ENCODE measurements at places on chromosomes 1 and 21.
A peak's percentile ranks its signal among the peaks of the same experiment; 100 is the strongest.

DNA sequence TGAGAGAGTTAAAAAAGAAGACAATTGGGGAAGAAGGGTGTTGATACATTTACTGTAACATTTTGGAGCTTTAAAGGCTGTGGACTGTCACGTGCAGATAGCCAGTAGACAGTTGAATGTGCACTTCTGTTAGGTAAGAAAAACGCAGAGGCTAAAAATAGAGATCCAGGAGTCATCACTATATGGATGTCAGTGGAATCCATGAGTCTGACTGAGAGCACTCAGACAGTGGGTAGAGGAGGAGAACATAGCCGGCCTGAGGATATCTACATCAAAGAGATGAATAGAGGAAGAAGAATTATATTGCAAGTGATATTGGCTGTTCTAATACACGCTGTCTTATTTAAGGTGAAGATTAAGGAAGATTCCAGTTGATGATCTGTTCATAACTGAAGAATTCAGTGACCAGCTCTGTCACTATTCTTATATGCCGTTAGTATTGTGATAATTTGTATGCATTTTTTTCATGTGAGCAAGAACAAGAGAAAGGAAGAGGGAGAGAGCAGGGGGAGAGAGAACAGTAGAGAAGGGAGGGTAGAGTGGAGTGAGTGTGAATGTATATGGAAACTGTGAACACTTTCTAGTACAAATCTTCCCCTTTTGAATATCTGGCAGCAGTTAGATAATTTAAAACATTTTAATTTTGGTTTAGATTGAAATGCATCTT lies 344.8 kb downstream of the CHRM3 start:
- no peak for DNase-seq

- peak; percentile 12 for DNase-seq
Measured at GRCh38 chr1:67947114-67947513, 103.3 kb downstream of the DIRAS3 start.

GRCh38 chr1:154485910-154486496 lies 16.0 kb upstream of the TDRD10 start:
- no peak for DNase-seq

GRCh38 chr1:209102531-209102930 lies 481.0 kb upstream of the CAMK1G start:
- DNase-seq, result no peak

GRCh38 chr1:236520445-236521005 lies 3.3 kb upstream of the LGALS8 start:
- no peak for DNase-seq

DNA sequence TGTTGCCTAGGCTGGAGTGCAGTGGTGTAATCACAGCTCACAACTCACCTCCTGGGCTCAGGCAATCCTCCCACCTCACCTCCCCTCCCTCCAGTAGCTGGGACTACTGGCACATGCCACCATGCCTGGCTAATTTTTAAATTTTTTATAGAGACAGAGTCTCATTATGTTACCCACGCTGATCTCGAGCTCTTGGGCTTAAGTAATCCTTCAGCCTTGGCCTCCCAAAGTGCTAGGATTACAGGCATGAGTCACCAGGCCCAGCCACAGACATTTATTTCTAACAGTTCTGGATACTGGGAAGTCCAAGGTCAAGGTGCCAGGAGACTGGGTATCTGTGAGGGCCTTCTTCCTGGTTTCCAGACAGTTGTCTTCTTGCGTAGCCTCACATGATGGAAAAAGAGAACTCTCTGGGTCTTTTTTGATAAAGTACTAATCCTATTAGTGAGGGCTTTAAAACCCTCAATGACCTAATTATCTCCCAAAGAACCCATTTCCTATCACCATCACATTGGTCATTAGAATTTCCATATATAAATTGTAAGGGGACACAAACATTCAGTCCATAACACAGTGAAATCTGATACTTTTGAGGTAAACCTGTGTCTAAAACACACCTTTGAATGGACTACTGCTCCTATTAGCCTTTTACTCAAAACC lies 67.9 kb downstream of the PHACTR4 start:
- no peak for DNase-seq

GRCh38 chr21:25967901-25968438 lies 202.6 kb downstream of the APP start:
- no peak for DNase-seq

DNA sequence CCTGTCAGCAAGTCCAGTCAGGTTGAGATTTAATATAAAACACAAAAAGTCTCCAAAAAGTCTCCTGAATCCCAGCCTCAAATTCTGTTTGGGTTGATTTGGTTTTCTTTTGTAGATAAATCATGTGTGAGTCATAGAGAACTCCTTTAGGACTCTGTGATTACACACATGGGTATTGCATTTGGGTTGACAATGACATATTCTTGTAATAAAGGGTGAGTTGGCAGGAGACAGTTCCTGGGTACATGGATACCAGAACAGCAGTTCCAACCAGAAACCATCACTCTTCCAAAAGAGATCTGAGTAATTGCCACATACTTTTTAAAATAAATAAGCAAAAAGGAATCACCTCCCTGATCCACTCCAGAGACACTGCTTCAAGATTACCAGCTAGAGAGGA lies 8.9 kb downstream of the CR2 start:
- no peak for DNase-seq

GRCh38 chr21:33067457-33067856 lies 2.5 kb upstream of the OLIG1 start:
- DNase-seq, result no peak

DNA sequence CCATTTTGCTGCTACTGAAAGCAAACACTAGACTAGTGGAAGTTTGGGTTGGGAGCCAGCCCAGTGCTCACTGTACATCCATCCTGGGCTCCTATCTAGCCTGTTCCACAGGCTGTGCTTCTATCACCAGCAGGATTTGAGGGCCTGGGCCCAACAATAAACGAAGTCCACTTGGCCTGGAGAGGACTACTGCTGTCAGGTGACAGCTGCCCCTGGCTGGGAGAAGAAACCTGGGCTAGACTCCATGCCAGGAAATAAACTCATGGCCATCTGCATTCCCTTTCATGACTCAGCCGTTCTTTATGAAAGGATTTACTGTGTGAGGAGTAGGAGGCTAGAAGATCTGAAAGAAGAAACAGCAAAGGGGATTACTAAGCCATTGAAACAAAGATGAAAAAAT lies 35.5 kb downstream of the COLGALT2 start:
- peak; percentile 75 for DNase-seq

- no peak for DNase-seq
Measured at GRCh38 chr1:20250340-20250989, 40.2 kb upstream of the VWA5B1 start.

DNA sequence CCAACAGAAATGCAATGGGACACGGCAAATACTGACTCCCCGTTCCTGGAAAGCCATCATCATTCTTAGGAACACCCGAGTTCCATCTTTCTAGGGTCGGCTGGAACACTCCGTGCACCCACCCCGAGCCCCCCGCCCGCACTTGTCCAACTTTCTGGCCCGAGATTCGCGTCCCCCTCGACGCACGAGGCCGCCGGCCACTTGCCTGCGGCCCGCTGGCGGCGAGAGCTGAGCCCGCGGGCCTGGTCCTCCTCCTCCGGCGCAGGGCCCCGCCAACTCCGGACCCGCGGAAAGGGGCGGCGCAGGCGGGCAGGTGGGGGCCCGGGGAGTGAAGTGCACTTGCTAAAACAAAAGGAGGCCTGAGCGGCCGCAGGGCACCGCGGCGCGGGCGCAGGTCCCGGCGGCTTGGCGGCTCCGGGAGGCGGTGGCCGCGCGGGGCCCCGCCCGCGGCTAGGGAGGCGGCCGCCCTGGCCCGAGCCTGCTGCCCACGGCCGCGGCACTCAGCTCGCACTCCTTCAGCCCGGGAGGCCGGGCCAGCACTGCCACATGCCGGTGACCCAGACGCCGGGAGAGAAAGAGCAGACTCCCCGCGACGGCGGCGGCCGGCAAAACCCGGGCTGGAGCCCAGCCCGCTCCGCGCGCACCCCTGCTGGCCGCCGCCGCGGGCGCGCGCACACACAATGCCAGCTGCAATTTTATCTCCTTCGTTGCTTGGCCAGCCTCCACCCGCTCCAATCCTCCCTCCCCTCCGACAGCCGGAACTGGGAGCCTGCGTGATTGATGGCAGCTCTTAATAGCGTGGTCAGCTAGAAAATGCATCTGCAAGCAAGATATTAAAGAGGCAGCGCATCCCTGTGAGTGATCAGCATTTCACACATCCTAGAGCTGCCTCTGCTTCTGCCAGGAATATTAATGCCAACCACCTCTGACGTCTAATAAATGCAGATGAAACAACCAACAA lies 114.3 kb downstream of the RERE start:
- peak; percentile 91 for DNase-seq

GRCh38 chr1:153513023-153513422 lies 22.8 kb downstream of the S100A6 start:
- no peak for DNase-seq

- DNase-seq, result no peak
Measured at GRCh38 chr1:200960948-200961340, 62.6 kb downstream of the KIF21B start.

- DNase-seq, result no peak
Measured at GRCh38 chr21:44984428-44984791, 44.6 kb downstream of the SLX9 start.

GRCh38 chr1:10832703-10833102 lies 36.3 kb upstream of the CASZ1 start:
- no peak for DNase-seq

DNA sequence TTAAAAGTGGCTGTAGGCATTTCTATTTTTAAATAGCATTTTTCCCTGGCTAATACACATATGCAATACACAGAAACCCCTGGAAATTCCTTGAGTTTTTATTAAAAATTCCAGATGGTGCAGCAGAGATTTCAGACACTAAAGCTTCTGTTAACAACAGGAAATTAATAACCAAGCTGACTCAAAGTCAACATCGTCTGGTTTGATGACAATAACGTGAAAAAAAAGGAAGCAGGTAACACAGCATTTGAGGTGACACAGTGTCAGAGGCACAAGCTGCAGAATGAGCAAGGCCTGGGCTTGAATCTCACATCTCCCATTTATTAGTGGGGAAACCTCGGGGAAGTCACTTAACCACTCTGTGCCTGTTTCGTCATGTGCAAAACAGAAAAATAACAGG lies 64.6 kb upstream of the GJB5 start:
- no peak for DNase-seq

- no peak for DNase-seq
Measured at GRCh38 chr1:3626025-3626424, 1.2 kb downstream of the TPRG1L start.

DNA sequence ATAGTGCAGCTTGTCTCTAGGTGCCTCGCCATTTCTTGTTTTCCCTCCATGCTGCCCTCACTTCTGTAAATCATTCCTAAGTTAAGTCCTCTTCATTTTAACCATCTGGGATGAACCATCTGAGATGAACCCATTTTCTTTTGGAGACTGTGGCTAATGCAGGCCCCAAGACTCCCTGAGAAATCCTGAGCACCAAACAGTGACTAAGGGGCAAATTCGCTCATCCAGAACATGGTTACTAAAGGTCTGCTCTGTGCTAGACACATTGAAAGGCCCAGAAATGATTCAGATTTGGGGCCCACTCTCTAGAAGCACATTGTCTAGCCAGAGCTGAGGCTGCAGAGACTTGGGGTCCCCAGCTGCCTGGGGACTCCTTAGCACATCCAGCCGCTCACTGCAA lies 151.9 kb upstream of the CTTNBP2NL start:
- no peak for DNase-seq

GRCh38 chr1:48109390-48110013 lies 112.3 kb upstream of the TRABD2B start:
- peak; percentile 64 for DNase-seq
